ENCODE measurements at places on chromosomes 7 and 10. TPM values are rescaled to one million over a fixed set of nuclear protein-coding genes. Genes with fewer than 3 reads are reported as not detected.

Gene TMEM178B
- total RNA-seq: 0.93 TPM

Gene CDHR1
- total RNA-seq: 0.23 TPM

Gene AMPH
- 14.9 TPM for total RNA-seq

Gene EVX1
- not detected for total RNA-seq

Gene PODXL
- 127 TPM for total RNA-seq

Gene AKR1C3
- 25.2 TPM for total RNA-seq

Gene PDGFA
- total RNA-seq: 86.6 TPM

Gene PCDH15
- 6.8 TPM for total RNA-seq

Gene SKAP2
- total RNA-seq: 11.2 TPM

Gene PLXNA4
- total RNA-seq: 13.7 TPM

Gene PRPS1L1
- total RNA-seq: not detected

Gene HMX2
- 0.99 TPM for total RNA-seq

Gene HTR5A
- not detected for total RNA-seq

Gene GLI3
- 17.5 TPM for total RNA-seq

Gene MEIG1
- not detected for total RNA-seq

Gene ABCB4
- total RNA-seq: 2.4 TPM

Gene SEMA3A
- total RNA-seq: 17.3 TPM

Gene SH3PXD2A
- 37.0 TPM for total RNA-seq
